ENCODE measurements at places on chromosomes 16 and 17. TPM values are rescaled to one million over a fixed set of nuclear protein-coding genes. Genes with fewer than 3 reads are reported as not detected.

- DNase-seq, result no peak
Observed at GRCh38 chr17:40576113-40576740, 11.0 kb upstream of the CCR7 start.

GRCh38 chr17:79838522-79839274 lies 542 bp downstream of the CBX4 start:
- peak; percentile 57 for DNase-seq

DNA sequence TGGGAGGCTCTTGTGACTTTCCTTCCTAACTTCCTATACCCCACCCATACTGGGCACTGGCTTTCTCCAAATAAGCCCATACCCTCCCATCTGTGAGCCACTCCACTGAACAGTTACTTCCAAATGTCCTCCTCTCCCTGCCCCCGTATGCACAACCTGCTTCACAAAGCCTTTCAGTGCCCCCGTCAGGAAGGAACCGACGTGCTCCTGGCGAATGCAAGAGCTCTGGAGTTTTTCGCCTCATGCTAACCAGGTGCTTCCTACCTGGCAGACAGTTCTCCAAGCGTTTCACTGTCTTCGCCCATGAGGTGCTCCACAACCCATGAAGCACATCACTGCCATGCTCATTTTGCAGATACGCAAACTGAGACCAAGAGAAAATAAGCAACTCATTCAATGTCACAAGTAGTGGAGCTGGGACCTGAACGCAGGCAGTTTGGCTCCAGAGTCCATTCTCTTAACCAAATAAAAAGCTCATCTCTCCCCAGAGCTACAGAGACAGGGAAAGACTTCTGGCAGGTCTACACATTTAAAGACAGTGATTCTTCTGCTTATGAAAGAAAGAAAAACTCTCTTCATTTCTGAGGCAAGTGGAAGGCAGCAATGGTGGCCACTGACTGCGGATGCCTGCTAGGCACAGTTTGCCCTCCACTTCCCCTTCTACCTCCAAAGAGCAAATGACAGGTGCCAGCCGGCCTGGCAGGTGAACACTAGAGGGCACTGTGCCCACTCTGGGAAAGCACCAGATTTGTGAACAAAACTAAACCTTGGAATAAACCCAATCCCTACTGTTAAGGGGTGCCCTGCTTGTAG lies 23.8 kb downstream of the SPHK1 start:
- peak; percentile 76 for DNase-seq

DNA sequence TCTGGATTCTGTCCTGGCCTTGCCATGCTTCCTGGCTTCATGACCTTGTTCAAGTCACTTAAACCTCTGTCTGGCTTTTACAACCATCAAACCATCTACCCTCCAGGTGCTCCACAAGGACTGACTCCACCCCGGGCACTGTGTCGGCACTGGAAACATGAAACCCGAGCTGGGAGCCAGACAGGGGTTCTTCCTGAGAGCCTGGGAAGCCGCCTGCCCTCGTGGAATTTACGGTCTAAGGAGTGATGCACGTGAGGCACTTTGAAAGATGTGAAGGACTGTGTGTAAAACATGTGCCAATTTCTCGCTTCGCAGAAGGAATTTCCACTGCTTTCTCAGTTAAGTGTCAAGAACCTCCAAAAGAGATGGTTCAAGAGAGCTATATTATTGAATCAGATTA lies 11.6 kb downstream of the CDK5R1 start:
- no peak for DNase-seq

- DNase-seq, result no peak
Observed at GRCh38 chr16:14539631-14540030, 90.4 kb downstream of the PARN start.

PPP1R1B gene
- total RNA-seq, result not detected

- no peak for DNase-seq
Observed at GRCh38 chr17:81491181-81491581, 21.4 kb downstream of the ACTG1 start.

CCL7 gene
- total RNA-seq, result not detected

- DNase-seq, result peak; percentile 44
Observed at GRCh38 chr16:10971560-10971961, 27.2 kb downstream of the CLEC16A start.

- no peak for DNase-seq
Observed at GRCh38 chr17:28944862-28945741, 6.2 kb downstream of the PHF12 start.

GDPD1 gene
- total RNA-seq, result 3.1 TPM

DNA sequence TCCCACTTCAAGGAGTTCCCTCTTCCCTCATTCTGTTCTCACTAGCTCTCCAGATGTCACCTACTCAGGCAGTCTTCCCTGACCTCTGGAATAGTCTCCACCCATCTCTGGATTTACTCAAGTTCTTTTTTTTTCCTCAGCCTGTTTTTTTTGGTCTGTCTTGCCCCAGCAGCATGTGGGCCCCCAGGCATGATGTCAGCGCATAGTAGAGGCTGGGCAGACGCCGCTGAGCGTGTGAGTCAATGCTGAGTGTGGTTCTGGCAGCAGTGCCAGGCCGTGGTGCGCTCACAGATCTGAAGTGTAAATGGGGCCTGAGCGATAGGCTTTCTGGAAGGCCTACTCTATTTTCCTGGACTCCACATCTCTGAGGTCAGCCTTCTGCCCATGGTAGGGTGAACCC lies 2.7 kb upstream of the KCNJ18 start:
- no peak for DNase-seq

DNA sequence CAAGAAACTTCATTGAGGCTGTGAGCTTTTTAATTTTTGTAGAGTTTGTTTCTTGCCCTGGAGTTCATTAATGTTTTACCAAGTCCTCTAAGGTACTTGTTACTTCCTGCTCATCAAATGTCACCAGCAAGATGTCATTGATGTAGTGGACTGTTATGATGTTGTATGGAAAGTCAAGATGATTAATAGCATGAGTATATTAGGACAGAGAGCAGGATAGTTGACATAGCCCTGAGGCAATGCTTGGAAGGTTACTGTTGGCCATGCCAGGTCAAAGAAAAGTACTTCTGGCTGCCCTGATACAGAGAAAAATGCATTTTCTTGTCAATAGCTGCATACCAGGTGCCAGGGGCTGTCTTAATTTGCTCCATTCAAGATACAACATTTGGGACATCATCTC lies 6.7 kb downstream of the KRTAP1-5 start:
- DNase-seq, result no peak

DNA sequence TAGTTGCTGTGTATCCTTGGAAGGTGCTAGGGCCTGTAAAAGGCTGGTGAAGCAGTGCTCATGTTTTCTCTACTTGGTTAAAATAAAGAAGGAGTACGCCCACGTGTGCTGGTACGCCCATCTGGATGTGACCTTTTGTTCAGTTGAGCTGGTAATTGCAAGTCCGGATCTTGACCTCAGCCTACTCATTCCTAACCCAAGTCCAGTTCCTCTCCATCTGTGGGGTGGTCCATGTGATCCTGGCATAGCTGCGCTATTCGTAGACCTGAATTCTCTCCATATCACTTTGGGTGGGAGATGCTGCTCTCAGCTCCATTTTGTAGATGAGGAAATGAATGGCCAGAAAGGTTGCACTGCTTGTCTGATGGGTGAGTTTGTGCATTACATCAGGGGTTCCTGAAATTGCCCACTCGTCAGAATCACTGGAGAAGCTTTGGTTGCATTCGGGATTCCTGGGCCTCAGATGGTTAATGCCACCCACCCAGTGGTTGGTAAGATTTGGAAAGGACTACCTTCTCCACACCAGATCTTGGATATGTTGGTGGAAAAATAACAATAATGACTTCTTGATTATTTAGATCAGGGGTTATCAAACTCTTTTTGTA lies 328.8 kb downstream of the CPPED1 start:
- DNase-seq, result no peak

DNA sequence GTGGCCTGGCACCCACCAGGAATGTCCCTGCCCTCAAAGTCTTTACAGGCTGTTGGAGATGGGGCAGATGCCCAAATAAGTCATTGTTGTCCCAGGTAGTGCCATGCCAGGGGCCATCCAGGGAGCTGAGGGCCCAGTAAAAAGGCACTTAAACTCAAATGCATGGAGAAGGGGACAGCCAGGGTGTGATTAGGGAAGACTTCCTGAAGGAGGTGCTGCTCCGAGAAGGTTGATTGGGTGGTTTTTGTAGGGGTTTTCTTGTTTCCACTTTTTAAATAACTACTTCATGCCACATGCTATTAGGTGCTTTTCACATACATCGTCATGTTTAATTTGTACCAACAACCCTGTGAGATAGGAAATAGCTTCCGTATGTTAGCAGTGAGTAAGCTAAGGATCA lies 66.9 kb downstream of the RAI1 start:
- no peak for DNase-seq

- DNase-seq, result no peak
Observed at GRCh38 chr16:13839577-13839976, 80.4 kb upstream of the ERCC4 start.

- DNase-seq, result no peak
Observed at GRCh38 chr16:14586637-14587305, 43.3 kb downstream of the PARN start.

TBX2 gene
- total RNA-seq, result 0.23 TPM

DNA sequence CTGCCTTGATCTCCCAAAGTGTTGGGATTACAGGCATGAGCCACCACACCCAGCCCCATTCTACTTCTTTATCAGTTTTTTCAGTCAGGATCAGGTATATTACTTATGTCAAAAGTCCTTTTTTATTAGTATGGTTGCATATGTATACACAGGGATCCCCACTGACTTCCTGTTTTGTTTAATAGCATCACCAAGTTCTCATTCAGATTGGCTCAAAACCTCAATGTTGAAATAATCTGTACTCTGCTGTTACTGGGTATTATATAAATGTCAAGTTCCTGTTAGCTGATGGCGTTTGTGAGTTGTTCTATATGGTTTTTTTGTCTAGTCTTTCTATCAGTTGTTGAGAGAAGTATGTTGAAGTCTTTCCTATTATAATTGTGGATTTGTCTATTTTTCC lies 168.5 kb downstream of the BCAS3 start:
- no peak for DNase-seq

STRADA gene
- 51.8 TPM for total RNA-seq

DNA sequence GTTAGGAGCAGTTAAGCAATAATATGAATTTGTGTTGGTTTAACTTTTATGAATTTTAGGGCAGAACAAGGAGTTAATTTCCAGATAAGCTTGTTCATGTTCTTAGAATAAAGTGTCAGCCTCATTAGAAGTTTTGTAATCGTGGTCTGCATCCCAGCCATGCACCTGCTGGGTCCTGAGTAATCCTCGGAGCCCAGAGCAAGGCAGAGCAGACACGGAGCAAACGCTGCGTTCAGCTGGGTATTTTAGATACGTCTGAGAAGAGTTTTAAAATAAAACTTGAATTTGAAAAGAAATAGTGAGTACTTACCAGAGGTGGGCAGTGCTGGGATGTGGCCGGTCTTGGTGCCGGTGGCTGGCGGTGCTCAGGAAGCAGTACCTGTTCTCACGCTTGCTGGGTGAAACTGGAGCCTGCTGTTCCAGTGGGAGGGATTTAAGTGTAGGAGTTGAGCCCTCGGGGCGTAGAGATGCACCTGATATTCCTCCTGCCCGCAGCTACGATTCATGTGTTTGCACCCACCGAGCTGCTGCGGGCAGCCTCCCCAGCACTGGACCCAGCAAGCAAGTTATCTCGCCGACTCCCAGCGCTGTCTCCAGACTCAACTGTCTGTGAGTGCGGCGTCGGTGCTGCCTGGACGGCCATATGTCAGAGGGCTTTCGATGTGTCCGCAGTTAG lies at the start of gene ZNF750:
Gene ZNF750, minus strand, starts transcription at position 406 of the 676 bp plus-strand sequence. CDS start 7,568 bp downstream, outside the sequence.
- no peak for DNase-seq

GRCh38 chr17:39834017-39834416 lies 30.1 kb downstream of the IKZF3 start:
- no peak for DNase-seq

DNA sequence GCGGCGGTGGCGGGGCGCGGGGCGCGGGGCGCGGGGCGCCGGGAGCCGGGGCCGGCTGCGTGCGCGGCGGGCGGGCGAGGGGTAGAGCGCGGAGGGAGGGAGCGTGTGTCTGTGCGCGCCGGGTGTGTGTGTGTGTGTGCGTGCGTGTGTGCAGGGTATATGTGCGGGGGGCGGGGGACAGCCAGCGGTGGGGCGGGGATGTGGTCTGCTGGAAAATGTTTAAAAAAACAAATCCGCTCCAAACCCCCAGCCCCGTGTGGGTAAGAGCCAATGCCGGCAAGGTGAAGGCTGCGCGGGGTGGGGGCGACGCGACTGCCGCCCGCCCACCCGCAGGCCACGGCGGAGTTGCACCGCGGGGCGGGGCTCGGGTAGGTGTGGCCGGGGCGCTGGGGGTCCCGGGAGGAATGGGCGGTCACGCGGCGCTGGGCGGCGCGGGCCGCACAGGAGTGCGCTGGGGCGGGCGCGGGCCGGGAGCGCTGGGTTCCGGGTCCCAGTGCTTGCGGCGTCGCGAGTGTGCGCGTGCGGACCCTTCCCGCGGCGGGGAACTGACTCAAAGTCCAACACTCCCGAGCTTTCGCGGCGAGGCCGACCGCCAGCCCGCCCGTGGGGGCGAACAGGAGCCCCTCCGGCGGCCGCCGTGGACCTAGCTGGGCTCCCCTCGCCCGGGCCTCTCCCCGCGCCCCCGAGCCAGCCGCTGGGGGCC lies at the start of gene CYGB:
Gene CYGB, minus strand, starts transcription at position 132 of the 703 bp plus-strand sequence. CDS start 167 bp downstream, outside the sequence.
- no peak for DNase-seq

DNAH9 gene
- not detected for total RNA-seq

DNA sequence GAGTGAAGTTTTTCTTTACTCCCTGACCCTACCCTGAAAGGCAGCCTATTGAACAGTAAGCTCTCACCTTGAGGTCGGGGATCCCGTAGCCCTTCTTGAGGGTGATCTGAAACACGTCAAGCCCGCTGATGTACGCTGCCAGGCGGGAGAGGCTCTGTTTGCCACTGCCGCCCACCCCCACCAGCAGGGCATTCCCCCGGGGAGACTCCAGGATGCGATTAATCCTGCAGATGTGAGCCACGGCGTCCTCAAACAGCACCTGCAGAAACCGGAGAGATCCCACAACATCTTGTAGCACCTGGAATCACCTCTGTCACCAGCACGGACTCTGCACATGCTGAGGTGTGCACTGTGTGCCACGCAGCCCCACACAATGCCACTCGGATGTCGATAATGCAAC lies 96.8 kb downstream of the PGS1 start:
- no peak for DNase-seq

GPR142 gene
- 0.18 TPM for total RNA-seq

GRCh38 chr17:45889579-45889978 lies 4.8 kb upstream of the MAPT start:
- DNase-seq, result no peak

- no peak for DNase-seq
Observed at GRCh38 chr16:11127610-11128195, 128.3 kb downstream of the SOCS1 start.

GRCh38 chr16:67694611-67695010 lies 24.5 kb downstream of the GFOD2 start:
- DNase-seq, result no peak

GRCh38 chr17:17970699-17971430 lies 1.3 kb downstream of the TOM1L2 start:
- DNase-seq, result no peak

GRCh38 chr16:15843635-15844279 lies 13.1 kb downstream of the MYH11 start:
- no peak for DNase-seq

CACNG3 gene
- total RNA-seq, result not detected

Measured in endothelial cell (in vitro differentiated cells).